ENCODE measurements at places on chromosomes 16 and 17.

DNA sequence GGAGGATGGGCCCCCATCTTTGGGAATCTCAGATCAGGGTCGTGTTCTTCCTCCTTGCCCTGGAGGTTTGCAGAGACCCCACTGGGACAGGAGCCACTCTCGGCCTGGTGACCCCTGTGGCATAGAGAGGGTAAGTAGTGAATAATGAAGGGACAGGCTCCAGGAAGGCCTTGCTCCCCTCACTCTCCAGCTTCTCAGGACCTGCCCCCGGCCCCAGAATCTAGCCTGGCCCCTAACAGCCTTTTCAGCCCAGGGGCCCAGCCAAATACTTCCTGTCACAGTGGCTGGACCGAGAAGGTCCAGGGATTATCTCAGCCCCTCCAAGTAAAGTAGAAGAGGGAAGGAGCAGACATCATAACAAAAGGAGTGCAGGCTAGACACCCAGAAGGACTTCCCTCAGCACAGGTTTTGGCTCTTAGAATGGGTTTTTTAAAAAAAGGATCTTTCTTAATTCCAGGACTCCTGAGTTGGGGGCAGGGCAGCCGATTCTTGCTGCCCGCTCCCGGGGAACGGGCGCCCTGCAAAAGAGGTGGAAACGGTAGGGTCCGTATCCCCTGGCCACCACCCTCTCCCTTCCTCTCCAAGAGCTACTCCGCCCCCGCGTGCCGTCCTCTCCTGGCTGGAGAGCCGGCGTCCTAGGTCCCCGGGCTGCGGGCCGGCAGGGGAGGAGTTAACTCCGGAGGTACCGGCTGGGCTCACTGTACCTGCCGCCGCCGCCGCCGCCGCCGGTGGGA is 559 bp upstream of the NXPH3 start:
- no peak for DNase-seq

DNA sequence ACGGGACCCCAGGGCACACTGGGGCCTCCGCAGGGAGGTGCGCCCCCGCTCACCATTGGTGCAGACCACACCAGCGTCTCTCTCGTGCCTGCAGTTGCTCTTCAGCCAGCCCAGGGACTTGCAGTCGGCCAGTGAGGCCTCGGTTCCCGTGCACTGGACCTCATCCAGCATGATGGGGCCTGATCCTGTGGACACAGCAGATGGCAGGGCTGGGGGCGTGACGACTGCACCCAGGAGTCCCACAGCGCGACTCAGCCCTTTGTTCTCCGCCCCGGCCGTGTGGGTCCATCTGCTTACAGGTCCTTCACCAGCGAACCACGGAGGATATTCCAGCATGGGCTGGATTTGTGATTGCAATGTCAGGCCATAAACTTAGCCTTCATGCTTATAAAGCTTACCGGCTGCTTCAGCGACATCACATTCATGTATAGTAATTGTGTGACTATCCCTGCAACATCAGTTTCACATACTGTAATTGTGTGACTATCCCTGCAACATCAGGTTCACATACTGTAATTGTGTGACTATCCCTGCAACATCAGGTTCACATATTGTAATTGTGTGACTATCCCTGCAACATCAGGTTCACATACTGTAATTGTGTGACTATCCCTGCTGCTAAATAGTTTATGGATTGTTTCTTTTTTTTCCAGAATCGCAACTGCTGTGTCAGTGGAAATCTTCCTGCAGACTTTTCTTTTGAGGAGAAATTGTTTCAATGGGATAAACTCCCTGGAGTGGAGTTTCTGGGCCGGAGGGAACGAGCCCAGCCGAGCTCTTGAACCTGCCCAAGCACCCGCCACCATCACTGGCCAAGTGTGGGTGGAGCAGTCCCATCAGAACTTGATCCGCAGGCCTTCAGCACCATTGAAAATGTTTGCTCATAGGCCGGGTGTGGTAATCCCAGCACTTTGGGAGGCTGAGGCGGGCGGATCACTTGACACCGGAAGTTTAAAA is 4.8 kb downstream of the LGALS3BP start:
- no peak for DNase-seq

DNA sequence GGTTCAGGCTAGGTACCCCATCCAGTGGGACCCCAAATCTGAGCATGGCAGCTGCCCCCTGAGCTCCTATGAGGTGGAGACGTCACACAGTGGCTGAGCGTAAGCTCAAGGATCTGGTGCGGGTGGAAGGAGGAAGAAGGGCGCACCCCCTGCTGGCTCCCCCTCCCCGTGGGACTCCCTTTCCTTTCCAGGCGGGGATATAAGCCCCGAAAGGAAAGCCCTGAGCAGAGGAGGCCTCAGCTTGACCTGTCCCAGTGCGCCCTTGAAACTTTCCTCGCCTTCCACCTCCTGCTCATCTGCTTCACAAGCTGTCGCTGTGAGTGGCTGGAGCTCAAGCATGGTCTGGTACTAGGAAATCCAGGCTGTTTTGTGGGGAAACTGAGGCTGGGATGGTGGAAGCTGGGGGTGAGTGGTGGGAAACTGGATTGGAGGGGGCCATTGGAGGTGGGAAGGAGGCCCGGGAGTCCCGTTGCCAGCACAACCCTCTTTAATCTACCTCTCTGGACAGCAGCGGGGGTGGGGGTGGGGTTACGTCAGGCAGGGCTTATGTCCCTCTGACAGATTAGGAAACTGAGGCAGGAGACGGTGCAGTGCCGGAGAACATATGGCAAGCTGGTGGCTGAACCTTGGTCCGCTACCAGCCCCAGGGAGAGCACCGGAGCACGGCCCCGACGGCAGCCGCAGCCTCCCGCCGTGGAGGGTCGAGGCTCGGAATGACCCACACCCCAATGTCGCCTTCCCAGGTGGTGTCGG is 92.3 kb upstream of the TMEM97 start:
- no peak for DNase-seq

- DNase-seq: no peak
Measured at GRCh38 chr17:82097184-82097918, 685 bp downstream of the FASN start.

- DNase-seq: no peak
Measured at GRCh38 chr17:59506894-59507726, 58.3 kb upstream of the DHX40 start.

- no peak for DNase-seq
Measured at GRCh38 chr16:84819644-84820304, at the start of gene CRISPLD2. Gene CRISPLD2 (plus strand): TSS chr16:84819985. CDS start chr16:84838496, 18,511 bp downstream.

DNA sequence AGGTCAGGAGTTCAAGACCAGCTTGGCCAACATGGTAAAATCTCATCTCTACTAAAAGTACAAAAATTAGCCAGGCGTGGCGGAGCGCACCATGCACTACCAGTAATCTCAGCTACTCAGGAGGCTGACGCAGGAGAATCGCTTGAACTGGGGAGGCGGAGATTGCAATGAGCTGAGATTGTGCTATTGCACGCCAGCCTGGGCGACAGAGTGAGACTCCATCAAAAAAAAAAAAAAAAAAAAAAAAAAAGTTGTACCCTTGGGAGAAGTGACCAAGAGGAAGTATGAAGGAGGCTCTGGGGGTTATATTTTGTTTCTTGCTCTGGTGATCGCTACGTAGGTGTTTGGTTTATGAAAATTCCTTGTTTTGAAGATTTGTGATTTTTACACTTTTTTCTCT is 66.3 kb downstream of the LITAF start:
- no peak for DNase-seq

- DNase-seq: no peak
Measured at GRCh38 chr17:82242698-82242976, 13.8 kb downstream of the SLC16A3 start.

DNA sequence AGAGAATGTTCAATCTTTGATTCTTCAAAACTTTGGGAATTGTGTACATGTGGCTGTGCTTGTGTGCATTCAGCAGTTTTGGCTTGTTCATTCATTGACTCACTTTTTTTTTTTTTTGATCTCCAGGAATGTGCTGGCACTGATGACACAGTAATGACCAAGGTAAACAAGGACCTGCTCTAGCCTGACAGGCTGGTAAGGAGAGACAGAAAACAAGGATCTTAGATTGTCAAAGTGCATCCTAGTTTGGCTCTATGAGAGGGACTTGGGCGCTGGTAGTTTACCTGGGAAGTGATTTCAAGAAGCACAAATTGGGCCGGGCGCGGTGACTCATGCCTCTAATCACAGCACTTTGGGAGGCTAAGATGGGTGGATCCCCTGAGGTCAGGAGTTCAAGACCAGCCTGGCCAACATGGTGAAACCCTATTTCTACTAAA is 233.1 kb upstream of the WSCD1 start:
- DNase-seq: no peak

DNA sequence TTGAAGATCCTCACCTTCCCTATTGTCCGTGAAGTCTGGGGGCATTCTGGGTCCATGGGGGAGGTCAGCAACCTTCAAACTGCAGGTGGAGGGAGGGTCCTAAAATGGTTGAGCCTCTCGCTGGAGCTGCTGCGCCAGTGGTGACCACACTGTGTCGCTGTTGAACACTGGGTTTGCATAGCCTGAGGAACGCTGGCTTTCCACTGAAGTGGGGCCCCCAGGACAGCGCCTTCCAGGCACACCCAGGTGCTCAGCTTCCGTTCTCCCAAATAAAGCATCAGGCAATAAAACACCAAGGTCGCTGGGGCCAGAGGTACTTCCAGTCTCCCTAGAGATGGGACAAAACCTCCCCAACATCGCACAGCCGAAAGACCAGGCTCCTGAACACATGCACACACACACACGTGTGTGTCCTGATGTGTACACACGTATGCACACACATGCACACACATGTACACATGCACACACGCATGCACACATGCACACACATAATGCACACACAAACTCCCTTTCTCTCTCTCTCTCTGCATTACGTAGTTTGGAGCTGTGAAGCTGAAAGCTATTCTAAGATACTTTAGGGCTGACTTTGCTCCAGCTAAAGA is 120.6 kb downstream of the IRF8 start:
- no peak for DNase-seq

Data from cerebellar nuclear complex (tissue), 1 donor.